ENCODE measurements at places on chromosomes 4 and X.

GRCh38 chrX:72045552-72046277, 86.0 kb downstream of the RTL5 start:
- DNase-seq: no peak

DNA sequence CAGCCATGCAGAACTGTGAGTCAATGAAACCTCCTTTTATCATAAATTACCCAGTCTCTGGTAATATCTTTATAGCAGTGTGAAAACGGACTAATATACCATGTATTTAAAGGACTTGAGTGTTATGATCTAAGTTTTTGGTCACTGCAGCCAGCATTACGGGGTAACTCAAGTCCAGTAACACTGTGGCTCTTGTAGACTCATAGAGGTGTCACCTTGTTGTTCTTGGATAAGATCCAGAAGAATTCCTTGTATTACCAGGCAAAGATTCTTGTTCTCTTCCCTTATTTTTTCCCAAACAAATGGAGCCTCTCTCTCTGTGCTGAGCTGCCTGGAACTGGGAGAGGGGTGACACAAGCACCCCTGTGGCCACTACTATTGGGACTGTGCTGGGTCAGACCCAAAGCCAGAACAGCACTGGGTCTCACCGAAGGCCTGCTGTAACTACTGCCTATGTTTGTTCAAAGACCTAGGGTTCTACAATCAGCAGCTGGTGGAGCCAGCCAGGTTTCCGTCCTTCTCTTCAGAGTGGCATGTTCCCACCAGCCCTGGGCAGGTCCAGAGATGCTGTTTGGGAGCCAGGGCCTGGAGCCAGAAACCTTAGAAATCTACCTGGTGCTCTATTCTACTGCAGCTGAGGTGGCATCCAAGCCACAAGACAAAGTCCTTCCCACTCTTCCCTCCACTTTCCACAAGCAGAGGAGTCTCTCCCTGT, 43.7 kb upstream of the MED14 start:
- no peak for DNase-seq

DNA sequence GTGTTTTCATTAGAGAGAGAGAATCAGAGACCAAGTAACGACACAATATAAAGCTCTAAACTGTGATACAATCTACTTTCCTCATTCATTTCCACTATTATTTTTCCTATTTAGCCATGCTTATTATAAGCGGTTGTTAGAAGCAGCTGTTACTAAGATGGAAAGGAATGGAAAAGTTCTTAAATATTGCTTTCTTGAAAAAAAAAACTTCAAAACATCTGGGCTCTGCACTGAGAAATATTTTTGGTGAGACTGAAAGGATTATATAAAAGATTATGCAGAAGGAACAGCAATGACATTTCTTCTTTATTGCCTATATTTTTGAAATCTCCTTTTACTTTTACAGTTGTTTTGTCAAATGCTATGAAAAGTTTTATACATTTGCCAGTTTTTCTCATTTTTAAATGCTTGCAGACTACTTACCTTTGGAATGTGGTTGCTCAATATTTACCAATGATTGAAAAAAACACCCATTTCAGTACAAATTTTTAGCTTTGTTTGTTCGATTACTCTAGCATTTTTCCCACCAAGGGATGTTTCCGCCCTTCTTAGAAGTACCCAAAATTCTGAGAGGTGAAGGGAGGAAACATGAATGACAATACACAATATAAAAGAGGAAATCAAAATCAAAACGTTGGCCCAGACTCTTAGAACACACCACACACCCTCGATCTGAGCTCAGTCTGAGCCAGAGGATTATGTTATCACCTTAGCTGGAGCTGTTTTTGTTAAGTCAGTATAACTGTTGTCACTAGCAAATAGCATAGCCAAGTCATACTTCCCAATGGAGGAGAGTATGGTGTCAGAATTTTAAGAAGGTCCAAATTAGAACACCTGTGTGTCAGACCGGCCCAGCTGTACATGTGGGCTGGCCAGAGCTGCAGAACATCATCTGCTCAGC, 18.4 kb downstream of the DKK2 start:
- no peak for DNase-seq

DNA sequence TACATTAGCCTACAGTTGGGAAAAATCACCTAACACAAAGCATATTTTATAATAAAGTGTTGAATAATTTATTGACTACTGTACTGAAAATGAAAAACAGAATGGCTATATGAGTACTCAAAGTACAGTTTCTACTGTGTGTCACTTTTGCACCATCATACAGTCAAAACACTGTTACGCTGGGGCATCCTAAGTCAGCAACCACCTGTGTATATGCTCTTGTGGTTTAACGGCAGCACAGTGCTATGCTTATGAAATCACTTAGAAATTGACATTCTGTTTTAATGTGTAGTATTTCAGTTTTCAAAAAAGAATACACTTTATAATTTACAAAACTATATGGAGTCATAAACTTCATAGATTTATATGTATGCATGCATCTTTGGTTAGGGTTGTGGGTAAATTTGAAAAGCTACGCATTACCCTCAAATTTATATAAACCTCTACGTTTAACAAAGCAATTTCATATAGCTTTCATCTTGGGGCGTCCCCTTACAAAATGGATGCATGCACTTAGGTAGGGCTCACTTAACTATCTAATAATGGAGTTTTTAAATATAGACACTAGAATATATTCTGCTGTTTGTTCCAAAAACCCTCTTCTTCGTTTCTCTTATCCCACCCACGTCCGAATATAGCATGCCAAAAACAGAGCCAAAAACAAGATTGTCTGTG, 690 bp upstream of the NEIL3 start:
- DNase-seq: no peak

- no peak for DNase-seq
Observed at GRCh38 chrX:131424895-131425294, 119.0 kb upstream of the OR13H1 start.

All from NCI-H146 (cell line).